ENCODE measurements at places on chromosomes 5 and 9.

- DNase-seq: no peak
Measured at GRCh38 chr5:144335561-144335960, 164.9 kb downstream of the KCTD16 start.

GRCh38 chr9:124809211-124809610 is 32.3 kb downstream of the OLFML2A start:
- DNase-seq: no peak

GRCh38 chr5:92734211-92734940 is 846.6 kb downstream of the NR2F1-AS1 start:
- no peak for DNase-seq

- DNase-seq: no peak
Measured at GRCh38 chr9:36826581-36826980, 207.5 kb downstream of the PAX5 start.

DNA sequence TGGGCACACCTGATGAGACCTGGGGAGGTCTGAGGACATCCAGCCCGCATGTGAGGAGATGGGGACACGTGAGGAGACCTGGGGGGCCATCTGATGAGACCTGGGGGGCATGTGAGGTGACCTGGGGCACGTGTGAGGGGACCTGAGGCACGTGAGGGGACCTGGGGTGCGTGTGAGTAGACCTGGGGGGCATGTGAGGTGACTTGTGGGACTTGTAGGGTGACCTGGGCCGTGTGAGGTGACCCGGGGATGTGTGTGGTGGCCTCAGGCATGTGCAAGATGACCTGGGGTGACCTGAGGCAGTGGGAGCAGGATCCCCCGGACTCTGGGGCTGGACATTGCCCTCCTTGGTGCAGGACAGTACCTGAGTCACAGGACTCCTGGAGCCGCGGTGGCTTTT is 30.6 kb downstream of the PNPLA7 start:
- no peak for DNase-seq

- DNase-seq: peak; percentile 56
Measured at GRCh38 chr9:105064248-105065097, 136.5 kb upstream of the ABCA1 start.

GRCh38 chr9:31744589-31744988 is 639.9 kb upstream of the ACO1 start:
- DNase-seq: no peak

- no peak for DNase-seq
Measured at GRCh38 chr5:109853377-109853776, 163.7 kb downstream of the MAN2A1 start.

- DNase-seq: no peak
Measured at GRCh38 chr5:16721151-16722096, 104.6 kb upstream of the RETREG1 start.

DNA sequence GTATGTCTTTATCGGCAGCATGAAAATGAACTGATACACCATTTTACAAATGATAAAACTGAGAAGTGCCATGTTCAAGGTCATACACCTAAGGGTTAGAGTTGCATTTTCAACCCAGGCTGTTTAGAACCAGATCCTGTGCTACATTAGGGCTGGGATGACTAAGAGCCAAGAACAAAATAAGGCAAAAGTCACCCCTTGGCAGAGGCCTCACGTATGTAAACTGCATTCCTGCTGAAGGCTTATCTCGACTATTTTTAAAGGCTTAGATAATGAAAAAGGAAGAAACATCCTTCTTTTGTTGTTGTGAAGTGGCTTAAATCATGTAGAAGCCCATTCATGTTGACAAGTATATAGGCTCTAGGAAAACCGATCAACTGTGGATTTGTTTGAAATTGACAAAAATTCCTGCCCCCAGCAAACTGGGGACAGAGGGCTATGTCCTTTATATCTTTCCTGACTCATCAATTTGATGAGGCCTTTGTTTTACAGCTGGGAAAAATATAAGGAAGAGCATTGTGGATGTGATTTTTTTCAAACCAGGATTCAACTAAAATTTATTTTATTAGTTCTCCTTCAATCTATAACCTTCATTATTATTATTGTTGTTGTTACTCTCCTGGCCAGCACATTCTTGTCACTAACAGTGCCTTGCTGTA is 196.5 kb downstream of the SNX18 start:
- no peak for DNase-seq

DNA sequence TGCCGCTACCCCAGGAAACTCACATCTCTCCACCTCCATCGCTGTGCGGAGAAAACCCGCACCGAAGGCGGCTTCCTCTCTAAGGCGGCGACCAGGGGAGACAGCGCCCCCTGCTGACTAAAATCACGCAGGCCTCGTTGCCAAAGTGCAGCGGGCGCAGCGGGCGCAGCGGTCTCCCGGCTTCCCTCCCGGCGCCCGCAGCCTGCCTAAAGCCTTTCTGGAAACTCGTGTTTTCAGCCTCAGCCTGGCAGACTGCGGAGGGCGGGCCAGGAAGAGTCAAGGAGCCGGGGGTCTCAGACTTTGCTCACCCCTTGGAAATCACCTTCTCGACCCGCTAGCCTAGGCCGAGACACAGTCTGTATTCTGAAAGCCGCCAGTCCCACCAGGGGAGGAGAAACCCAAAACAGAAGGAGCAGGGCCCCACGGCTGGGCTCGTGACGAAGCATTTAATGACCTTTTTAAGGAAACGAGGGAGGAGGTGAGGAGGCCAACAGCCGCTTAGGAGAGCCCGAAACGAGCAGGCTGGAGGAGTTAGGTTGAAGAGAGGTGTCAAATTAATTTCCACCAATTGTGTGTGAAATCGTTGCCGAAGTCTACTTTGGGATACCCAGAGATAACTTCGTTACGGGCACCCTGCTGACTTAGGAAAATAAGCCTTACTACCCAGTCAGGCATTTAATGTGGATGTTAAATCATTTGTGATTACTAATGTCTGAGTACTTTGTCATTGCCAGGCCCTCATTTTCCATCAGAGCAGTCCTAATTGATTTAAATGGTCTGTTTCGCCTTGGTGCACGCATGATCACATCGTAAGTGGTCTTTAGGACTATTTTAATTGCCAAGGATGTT is 7.3 kb upstream of the FOXB2 start:
- DNase-seq: peak; percentile 15

DNA sequence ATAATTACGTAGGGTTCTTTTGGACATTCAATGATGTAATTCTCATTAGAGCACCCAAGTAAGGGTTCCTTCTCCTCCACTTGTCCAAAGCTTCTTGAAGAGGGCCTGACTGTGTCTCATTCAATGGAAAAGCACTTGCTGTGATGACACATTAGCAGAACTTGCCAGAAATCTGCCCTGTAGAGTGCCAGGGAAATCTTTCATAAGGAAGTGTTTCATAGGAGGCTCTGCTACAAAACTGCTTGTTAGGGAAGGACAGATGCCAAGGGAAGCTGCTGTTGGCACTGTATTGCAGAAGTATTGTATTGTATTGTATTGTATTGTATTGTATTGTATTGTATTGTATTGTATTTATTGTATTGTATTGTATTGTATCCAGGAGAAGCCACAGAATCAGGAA is 45.5 kb upstream of the MPDZ start:
- DNase-seq: no peak

- DNase-seq: no peak
Measured at GRCh38 chr5:157443041-157443549, 16.9 kb upstream of the NIPAL4 start.

DNA sequence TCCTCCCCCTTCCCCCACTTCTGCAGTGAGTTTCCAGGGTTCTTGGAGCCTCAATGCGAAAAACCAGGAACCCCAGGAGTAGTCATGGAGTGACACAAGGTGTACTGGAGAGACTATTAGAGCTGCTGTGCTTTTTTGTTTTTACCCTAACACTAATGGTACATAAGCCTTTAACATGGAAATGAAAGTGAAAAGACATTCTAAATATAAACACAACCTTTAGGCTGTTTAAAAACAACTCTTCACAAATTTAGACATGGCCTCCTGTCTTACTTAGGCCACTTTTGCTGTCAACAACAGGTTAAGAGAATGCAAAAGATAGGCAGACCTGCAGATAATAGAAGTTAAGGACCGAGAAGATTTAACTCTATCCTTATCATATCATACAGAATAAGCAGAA is 232.2 kb downstream of the DENND1A start:
- DNase-seq: no peak

- no peak for DNase-seq
Measured at GRCh38 chr5:111514087-111514486, 1.8 kb upstream of the STARD4 start.

- DNase-seq: no peak
Measured at GRCh38 chr9:126483468-126484073, 130.2 kb upstream of the LMX1B start.

- DNase-seq: no peak
Measured at GRCh38 chr5:137822984-137823383, 44.7 kb upstream of the MYOT start.

DNA sequence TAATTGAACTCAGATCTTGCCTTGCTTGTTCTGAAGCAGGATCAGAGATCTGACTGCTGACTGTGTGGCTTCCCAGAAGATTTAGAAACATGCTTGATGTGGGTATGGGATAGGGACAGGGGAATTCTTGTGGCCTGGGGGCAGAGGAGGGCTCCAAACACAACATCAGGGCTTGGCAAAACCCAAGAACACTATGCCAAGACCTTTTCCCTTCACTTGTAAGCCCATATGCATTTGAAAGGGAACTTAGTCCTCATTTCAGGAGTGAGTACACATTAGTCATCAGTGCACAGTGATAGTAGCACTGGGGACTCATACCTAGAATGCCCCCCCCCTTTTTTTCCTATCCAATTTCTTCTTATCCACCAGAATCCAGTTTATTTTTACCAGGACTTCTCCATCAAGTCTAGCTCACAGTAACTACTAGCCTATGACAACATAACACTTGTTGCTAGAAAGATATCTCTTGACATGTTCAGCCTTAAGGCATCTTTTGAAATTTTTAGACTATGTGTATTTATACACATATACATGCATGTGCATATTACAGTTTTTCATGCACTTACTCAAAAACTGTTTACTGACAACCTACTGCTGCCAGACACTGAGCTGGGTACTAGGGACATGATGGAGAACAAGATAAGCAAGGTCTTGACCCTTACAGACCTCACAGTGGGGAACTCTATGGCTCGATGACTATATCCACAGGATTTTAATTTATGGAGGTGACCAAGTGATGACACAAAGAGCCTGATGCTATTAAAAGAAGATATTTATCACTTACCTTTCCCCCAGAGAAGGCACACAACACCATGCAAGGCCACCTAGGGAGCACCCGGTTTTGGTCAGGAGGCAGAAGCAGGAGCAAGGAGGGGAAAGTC is 158.3 kb upstream of the MAP3K1 start:
- no peak for DNase-seq

DNA sequence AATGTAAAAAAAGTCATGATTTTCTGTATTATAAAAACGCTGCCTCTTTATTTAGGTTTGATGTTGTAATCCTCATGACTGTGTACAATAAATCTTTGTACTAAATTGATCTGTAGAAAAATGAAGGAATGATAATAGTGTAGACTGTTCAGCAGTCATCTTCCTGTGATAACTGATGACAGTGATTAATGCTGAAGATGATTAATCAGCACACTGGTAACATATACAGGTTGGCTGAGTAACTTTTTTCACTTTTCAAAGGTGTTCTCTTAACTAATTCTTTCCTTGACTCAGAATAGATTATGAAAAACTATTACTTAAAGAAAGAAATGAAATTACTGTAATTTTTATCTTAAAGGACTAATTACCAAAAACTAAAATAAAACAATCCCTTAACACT is 122.5 kb downstream of the RFX3 start:
- DNase-seq: no peak

DNA sequence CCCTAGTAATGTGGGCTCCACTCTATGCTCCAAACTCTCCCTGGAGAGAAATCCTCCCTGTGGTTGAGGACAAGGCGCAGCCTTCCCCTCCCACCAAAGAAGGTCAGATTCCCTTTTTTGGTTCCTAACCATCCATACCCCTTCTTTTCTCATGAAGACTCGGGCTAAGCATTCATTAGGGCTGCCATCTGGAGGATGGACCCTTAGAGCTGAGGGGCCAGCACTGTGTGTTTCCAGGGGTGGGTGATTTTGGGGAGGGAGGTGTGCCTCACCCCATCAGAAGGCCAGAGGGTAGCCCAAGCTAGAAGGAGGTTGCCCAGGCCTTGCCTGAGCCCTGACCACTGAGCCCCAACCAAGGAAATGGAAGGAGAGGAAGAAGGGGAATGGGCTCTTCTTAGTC is 36.8 kb downstream of the TGFBI start:
- DNase-seq: no peak

All from CD4-positive, alpha-beta T cell treated with Interferon gamma for 1 hour (primary cell).